ENCODE measurements at places on chromosomes 4 and X.

- no peak for DNase-seq
Observed at GRCh38 chrX:63746715-63747114, 38.3 kb downstream of the ARHGEF9 start.

DNA sequence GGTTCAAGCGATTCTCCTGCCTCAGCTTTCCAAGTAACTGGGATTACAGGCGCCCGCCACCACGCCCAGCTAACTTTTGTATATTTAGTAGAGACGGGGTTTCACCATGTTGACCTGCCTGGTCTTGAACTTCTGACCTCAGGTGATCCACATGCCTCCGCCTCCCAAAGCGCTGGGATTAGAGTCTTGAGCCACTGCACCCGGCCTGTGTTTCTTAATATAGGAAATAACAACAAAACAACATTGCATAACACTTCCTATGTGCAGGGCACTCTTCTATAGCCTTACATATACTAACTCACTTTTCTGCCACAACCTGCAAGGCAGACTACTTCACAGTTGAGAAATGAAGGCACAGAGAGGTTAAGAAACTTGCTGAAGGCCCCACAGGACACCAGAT is 12.8 kb upstream of the TMEM131L start:
- DNase-seq, result no peak

- no peak for DNase-seq
Observed at GRCh38 chrX:151975736-151976275, 1.3 kb upstream of the GABRE start.

DNA sequence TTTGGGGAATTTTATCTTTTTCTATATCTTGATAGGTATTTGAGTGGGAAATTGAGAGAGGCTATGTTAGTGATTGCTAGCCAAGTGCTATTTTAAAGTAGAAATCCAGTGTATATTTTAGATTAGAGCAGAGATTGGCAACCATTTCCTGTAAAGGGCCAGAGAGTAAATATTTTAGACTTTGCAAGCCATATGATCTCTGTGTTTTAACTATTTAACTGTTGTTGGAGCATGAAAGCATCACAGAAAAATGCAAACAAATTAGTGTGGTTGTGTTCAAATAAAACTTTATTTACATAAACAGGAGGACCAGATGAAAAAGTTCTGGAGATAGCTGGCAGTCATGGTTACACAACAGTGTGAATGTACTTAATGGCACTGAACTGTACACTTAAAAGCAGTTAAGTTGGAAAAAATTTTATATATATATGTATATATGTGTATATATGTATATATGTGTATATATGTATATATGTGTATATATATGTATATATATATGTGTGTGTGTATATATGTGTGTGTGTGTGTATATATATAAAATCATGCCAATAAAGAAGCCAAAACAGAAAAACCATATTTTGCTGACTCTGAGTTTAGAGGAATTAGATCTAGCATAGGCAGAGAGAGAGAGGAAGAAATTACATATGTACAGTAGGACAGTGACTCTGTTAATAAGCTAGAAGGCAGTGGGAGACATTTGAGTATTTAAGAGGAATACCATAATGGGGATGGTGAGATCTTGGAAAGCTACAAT is 83.4 kb downstream of the TMEM164 start:
- DNase-seq, result no peak

GRCh38 chr4:95358421-95358820 is 190.4 kb downstream of the UNC5C start:
- no peak for DNase-seq

DNA sequence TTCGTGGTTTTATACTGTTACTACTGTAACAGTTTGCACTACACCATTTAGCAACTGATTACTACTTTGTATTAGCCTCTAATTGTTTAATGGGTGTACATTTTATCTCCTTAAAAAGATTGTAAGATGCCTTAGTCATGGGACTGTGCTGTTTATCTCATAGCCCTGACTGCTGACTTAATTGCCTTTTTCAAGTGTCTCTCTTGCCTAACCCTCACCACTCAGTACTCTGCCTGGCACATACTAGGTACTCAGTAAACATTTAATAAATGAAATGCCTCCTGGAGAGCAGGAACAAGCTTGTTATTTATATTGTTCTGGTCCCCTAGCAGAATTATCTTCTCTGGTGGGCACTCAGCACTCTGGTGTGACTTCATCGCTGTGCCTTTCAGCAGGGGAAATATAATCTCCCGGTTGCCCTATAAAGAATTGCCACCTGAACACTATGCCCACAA is 1.7 kb upstream of the STIM2 start:
- peak; percentile 40 for DNase-seq

- DNase-seq, result no peak
Observed at GRCh38 chr4:43990551-43990950, 458.1 kb downstream of the KCTD8 start.

- DNase-seq, result peak; percentile 89
Observed at GRCh38 chrX:120308959-120309872, 2.0 kb downstream of the TMEM255A start.

DNA sequence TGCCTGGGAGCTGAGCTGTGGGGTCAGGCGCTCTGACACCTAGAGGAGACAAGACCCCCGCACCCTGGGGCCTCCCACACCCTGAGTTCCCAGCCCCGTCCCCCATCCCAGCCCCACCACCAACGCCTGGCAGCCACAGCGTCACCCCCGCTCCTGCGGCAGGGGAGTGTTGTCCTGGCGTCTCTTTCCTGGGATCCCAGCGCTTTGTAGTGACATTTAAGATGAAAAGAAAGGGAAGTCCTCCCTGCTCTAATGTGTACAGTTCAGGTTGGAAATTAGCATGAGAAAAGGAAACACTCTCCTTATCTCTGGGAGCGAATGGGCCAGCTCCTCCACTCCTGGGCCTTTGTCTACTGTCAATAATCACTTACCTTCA is 112.1 kb downstream of the FAM53A start:
- no peak for DNase-seq

DNA sequence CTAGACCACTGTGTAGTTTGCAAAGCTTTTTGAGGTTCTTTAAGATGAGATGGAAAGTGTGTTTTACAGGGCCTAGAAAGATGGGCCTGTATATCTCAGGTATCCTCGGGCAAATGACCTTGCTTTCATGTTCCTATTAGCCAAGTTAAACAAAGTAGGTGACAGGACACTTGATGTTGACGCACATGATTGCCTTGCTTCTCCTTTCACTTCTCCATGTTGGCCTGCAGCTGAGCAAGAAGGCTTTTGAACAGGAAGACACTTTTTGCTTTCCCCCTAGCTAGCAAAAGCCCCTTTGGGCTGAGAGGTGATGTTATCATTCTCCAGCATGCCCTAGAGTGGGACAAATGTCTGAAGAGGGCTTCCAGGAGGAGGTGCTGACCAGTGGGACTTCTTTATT is 202.1 kb downstream of the GPC3 start:
- no peak for DNase-seq

DNA sequence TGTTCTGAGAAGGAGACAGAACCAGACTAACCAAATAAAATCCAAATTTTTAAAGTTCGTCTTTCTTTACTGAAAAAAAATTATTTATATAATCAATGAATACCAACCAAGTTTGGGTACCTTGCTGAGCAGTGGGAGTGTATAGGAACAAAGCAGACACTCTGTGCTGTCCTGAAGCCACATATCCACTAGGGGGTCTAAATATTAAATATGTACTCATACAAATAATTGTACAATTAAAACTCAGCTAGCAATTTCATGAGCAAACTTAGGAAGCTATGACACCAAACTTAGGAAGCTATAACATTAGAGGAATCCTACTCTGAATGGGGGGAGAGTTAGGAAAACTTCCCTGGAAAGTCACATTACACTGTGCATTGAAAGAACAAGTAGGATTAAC is 582.0 kb upstream of the EPHA5 start:
- DNase-seq, result peak; percentile 1

- DNase-seq, result peak; percentile 5
Observed at GRCh38 chr4:6307891-6308290, 38.2 kb downstream of the WFS1 start.

DNA sequence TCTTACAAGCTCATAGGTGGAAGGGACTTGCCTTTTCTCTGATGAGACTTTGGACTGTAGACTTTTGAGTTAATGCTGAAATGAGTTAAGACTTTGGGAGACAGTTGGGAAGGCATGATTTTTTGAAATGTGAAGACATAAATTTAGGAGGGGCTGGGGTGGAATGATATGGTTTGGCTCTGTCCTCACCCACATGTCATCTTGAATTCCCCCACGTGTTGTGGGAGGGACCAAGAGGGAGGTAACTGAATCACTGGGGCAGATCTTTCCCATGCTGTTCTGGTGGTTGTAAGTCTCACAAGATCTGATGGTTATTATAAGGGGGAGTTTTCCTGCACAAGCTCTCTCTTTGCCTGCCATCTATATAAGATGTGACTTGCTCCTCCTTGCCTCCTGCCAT is 777.9 kb downstream of the CENPC start:
- DNase-seq, result no peak

- DNase-seq, result peak; percentile 33
Observed at GRCh38 chrX:109856974-109857373, 123.9 kb upstream of the ACSL4 start.

GRCh38 chrX:802846-803245 is 172.3 kb downstream of the SHOX start:
- no peak for DNase-seq

GRCh38 chrX:40558590-40558989 is 22.2 kb upstream of the ATP6AP2 start:
- no peak for DNase-seq

DNA sequence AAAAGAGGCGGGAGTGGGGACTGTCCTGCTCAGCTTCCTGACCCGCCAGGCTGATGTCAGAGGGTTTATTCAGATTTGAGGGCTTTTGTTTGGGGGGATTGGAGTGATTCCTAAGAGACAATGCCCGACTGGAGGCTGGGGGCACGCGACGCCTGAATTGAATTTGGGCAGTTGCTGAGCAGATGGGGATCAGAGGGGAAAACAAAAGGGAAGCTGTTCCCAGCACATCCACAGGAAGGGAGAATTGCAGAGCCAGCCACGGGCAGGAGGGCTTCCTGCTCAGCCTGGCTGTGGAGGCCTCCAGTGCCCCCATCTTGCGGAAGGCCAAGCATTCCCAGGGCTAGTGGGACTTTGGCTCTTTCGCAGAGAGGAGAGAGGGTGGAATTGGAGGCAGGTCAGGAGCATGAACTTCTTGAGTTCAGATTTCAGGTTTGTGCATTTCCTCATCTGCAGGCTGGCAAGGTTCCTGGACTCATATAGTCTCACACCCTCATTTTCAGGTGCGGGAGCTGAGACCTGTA is 162.8 kb downstream of the NHS start:
- no peak for DNase-seq

DNA sequence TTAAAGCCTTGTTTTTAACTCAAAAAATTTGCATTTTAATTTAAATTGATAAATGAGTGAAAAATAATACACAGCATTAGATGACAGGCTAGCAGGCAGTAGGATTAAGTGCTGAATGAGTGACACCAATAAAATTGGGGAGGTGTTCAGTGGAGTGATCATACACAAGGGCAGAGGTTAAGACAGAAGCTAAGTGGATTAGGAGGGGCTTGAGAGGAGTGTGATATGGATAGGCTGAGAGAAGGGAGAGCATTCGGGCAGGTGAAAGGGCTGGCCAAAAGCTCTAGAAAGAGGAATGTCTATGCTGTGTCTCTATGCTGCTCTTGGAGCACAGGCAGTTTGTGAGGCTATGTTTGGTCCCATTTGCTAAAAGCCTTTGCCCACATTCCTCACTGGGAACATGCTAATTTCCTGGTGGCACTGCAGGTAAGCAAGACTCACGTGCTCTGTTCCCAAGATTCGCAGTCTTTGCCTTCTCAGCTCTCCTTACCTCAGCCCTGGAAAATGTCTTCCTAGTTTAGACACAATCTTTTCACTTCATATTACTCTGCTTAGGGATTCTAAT is 52.8 kb upstream of the CCSER1 start:
- DNase-seq, result peak; percentile 91

DNA sequence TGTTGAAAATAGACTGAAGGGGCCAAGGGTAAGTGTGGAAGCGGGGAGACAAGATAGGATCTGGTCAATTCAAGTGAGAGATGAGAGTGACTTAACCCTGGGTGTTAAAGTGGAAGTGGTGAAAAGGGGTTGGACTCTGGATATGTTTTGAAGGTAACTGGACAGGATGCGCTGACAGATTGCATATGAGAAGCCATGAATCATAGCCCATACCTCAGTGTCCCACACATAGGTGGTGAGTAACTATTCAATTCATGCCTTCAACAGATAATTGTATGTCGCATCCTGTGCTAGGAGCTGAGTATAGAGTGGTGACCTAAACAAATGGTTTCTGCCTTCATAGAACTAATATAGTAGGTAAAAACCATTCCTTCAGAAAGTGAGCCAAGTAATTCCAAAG is 76.7 kb downstream of the KLHL34 start:
- DNase-seq, result no peak

DNA sequence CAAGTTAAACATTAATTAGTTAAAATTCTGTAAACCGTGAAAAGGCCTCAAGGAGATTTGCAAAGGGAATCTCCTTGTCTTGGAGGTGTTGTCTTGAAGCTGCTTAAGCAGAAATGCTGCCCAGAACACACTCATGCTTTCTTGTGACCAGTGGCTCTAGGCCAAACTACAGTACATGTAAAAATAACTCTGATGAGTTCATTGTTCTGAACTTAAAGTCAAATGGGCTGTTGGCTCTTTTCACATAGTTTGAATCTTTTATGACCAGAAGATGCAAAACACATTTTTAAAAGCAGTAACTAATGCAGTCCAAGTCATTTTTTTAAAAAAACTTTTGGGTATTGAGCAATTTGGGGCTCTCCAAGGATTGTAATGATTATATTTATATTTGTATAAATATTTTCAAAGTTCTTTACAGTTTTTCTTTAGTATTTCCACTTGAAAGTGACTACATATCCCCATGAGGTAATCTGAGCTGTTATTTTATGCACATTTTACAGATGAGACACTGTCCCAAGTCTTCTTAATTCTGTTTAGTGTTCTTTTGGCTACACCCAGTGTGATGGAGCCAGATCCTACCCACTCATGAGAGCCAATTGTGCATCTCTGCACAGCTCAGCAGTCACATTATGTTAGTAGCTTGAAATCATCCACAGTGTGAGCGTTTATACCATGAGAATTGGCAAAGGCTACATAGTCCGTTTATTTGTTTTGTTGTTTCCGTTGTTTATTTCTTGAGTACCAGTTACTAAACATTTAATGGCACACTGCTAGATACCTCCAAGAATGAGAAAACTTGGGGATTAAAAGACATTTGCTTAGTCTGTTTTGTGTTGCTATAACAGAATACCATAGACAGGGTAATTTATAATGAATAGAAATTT is 112.8 kb upstream of the ATXN3L start:
- DNase-seq, result no peak

DNA sequence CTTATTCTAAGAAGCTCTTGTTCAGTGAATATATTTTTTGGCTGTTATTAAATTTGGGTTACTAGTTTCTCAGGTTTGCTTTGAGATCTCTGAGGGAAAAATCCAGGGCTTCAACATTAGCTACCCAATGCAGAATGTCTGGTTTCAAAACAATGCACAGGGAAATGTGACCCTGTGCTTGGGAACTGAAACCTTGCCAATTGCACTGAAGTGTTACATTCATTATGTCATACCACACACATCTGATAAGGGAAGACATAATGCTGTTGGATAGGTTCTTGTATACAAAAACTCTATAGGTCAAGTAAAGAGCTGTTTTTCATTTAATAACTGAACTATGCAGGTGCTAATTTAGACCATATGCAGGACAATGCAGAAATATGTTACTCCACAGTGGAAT is 345.3 kb upstream of the BMP3 start:
- DNase-seq, result no peak

- no peak for DNase-seq
Observed at GRCh38 chrX:46957297-46957696, 45.1 kb downstream of the JADE3 start.

- DNase-seq, result no peak
Observed at GRCh38 chr4:13783800-13784411, 156.4 kb upstream of the BOD1L1 start.
